ENCODE measurements at places on chromosomes 3 and 15.

DNA sequence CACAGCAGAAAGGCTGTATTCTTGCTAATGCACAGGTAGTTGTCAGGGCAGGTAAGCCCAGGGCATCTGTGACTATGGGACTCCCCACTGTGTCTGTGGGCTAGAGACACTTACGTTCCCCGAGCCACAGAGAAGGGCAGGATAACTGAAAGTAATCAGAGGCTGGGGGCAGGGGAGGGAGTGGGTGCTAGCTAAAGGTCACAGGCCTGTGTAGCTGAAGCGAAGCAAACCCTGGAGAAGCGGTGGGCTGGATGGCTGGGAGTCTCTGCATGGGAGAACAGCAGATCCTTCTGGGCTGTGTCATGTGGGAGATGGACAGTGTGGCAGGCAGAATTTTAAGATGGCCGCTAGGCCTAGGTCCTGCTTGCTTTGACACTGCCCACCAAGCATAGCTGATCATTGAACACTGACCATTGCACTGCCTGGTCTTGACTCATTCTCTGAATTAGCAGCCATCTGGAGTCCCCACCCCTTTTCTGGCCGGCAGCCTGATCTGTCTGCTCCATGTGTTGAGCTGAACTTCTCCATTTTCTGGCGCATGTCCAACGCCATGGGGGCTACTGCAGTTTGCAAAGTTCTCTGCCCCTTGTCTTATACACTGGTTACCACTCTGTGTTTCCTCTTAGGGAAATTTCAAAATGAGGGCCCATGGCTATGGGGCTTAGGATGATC lies 110.0 kb downstream of the DGKG start:
- no peak for DNase-seq

GRCh38 chr3:131047582-131047981 lies 20.9 kb downstream of the NEK11 start:
- DNase-seq, result no peak

GRCh38 chr3:30827080-30827479 lies 67.4 kb downstream of the GADL1 start:
- DNase-seq, result no peak

DNA sequence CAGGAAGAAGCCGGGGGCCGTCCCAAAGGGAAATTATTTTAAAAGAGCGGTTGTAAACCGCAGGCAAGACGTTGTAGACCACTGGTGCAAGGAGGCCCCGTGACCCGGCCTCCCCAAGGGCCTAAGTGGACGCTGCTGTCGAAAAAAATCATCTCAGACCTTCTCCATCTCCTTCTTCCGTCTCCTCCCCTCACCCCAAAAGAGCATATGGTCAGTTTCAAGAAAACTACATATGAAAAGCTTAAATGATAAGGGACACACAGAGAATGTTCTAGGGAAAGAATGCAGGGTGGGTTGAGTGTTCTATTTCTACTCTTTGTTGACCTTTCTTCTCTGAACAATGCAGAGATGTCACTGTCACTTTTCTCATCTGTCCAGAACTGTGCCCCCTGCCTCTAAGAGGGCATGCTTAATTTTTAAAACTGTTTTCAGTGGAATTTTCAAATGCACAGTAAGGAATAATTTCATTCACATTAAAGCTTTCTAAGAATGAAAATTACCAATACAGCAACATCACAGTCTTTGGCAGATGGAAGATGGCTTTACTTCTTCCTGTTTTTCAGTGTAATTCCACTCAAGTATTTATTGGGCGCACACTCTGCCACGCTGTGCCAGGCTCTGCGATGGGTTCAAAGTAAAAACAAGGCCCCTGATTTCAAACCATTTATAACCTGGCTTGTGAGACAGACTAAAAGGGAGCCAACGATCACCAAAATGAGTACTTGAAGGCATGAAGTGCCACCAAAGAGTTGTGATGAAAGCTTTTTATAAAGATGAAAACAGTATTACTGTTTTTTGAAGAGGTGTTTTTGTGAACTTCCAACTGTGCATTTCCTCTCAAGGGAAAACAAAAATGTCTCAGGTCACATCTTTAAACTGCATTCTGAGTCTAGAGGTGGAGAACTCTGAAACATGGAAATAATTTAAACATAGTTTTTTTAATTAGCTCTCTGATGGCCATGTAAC lies 891 bp upstream of the TOP2B start:
- DNase-seq, result no peak

DNA sequence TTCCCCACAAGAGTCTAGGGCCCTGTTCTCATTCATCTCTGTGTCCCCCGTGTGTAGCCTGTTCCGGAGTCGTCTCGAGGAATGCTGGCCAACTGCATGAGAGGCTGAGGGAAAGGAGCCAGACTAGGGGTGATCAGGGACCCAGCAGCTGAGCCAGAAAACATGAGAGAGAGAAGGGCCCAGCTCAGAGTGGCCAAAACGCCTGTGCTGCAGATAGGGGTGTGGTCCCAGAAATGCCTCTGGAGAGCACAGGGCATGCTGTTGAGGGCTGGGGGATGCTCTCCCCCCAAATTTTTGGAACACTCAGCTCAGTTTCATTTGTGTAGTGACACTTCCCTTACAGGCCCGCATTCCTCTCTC lies 14.1 kb downstream of the CYP1A2 start:
- no peak for DNase-seq

- no peak for DNase-seq
Observed at GRCh38 chr15:94844538-94845389, 613.4 kb downstream of the MCTP2 start.

- DNase-seq, result no peak
Observed at GRCh38 chr3:126083138-126083445, 832 bp downstream of the SLC41A3 start.

DNA sequence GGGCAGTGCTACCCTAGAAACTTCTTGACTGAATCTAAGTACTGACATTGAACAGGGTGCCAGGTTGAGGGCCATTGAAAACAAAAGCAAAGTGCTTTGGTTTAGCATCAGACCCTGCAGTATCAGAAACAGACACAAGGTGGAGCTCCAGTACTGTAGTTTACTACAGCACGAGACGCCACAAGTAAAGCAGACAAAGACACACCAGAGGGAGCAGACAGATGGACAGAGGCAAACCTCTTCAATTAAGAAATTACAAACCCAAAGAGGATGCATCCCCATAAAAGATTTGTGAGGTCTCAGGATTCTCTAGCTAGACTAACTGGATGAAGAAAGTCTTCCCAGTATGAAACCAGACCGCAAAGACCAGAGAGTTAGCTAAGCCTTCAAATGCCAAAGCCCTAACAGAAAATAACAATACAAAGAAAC lies 16.6 kb downstream of the TOP2B start:
- DNase-seq, result peak; percentile 27

Measured in bone marrow (tissue), 2 donors.